Kidney epithelial cell (primary cell): ENCODE measurements at places on chromosomes 4 and X.

GRCh38 chrX:38616904-38617303 lies 55.6 kb downstream of the TSPAN7 start:
- no peak for DNase-seq

DNA sequence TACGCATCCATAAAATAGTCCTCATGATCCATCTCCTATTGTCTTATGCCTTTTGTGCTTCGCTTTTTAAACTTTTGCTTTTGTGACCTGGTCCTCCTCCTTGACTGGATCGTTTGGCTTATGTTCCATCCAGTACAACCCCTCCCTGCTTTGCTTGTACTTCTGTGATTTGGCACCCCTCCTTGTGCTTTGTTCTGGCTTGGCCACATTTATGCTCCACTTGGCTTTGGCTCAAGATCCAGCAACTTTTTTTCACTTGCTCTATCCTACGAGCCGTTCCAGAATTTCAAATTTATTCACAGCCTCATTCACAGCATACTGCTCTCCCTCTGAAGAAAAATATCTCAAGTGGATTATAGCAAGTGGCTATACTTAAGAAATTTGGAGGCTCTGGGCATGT lies 28.0 kb upstream of the GLRA2 start:
- no peak for DNase-seq

DNA sequence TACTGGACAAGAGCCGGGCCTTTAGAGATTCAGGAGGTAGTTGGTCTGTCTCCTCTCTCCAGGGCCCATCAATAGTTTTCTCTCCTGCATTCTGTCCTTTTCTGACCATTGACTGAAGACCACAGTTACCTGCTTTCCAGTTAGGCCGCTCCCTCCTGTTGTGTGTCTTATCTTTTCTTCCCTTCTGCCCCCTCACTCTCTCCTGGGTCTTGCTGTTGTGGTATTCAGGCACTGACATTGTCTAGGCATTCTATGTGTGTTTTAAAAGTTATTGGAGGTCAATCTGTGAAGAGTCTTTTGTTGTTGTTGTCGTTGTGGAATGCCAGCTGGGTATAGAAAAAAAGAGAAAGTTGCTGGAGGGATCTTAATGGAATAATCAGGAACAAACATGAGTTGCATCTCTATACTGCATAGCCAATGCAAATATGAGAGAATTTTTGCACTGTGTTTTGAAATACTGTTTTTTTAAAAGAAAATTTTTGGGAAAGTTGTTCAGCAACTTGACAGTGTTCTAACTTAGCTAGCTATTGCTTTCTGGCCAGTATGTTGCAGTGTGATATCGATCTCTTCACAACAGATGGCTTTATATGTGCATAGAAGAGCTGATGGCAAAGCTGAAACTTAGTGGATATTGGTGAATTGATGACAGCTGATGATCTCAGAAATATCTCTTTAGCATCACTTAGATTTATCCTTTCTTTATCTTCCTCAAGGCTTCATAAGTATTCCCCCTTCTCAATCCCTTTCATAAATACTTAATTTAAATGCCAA lies 240.7 kb downstream of the C4orf33 start:
- no peak for DNase-seq

DNA sequence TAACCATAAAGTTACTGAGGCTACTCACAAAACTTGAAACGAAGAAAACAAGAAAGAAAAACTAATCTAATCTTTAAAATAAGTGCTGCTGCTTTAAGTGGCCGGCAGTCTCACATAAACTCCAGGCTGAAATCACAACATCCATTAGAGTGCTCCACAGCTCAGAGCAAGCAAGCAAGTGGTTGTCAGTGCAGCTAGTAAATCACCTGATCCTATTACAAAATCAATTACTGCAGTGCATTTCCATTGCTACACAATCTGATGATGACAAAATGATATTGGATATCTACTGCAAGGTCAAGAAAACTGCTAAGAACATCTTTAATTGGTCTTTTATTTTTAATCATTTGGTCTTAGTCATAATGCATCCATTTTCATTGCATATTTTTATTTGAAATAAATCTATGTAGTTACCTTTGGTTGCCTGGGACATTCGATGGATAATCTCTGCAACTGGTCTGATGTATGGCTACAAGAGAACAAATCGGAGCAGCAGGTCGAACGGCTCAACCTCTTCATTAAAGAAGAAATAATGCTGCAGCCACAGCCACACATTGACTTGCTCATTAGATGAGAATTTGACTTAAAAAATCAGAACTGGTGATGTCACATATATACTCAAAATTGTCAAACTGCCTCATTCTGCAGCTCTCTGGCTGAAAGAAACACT lies 87.7 kb downstream of the FBXW7 start:
- no peak for DNase-seq

DNA sequence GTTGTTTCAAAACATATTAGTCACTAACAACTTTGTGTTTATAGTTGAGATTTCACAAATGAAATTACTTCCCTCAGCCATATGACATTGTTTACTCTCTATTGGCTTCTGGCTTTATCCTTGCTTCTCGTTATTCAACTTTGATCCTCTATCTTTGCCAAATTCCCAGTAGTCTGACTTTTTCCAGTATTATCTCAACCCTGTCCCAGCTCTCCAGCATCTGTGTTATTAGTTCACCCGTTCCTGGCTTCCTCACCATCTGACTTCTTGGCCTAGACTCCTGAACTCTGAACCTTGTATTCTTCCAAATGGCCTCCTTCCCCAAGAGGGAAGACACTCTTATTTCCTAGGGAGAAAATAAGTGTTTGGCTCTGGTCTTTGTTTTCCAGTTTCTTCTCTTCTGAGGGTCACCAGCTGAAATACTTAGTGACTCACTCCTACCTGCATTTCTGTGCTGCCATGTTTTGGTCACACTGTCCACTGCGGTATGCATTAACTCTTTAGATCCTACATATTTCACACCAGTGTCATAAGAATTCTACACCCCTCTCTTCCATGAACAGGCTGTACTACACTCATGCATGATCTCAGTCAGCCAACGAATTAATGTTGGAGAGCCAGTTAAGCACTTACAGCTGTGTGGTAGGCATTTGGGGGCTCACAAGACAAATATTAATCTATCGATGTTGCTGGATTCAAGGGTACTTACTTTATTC lies 17.0 kb upstream of the ARHGAP24 start:
- DNase-seq: no peak

DNA sequence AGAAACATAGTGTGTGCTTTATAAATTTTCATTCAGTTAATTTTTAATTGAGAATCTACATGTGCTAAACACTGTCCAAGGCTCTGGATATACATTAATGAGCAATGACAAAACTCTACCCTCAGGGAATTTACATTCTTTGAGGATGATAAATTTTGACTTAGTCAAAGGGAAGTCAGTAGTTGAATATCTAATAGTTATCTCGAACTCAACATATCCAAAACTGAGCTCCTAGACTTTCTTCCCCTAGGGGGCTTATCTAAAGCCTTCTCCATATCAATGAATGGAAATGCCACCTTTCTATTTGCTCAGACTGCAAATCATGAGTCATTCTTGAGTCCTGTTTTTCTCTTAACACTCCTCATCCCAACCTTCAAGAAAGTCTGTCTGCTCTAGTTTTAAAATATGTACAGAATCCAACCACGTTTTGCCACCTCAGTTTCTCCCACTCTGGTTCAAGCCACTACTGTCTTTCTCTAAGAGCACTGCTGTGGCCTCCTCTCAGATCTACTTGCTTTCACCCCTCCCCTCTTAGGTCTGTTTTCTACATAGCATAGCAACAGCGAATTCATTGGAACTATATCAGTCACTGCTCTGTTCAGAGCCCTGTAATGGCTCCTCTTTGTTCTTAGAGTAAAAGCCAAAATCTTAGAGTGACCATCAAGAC lies 9.5 kb downstream of the PARM1 start:
- no peak for DNase-seq

DNA sequence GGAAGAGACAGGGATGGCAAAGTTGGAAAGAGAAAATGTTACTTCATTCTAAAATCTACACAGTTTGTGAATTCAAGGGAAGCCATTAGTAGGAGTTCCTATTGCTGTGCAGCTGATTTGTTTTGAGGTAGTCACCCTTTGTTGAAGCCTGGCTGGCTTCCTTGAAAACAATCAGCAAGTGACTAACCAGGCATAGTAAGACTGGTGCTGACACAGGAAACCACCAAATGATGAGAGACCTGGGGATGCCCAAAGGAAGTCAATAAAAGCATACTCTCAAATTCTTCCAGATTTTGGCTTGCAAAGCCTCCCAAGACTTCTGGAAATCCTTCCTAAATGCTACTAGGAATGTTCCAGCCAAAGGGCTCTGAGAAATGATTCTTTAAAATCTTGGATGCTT lies 23.9 kb upstream of the PRDM8 start:
- peak; percentile 56 for DNase-seq

- no peak for DNase-seq
Observed at GRCh38 chr4:41296995-41297394, 40.3 kb downstream of the UCHL1 start.

GRCh38 chr4:189850239-189850856 lies 90.3 kb upstream of the FRG1 start:
- DNase-seq: no peak

GRCh38 chr4:86557526-86557925 lies 36.6 kb upstream of the PTPN13 start:
- no peak for DNase-seq

DNA sequence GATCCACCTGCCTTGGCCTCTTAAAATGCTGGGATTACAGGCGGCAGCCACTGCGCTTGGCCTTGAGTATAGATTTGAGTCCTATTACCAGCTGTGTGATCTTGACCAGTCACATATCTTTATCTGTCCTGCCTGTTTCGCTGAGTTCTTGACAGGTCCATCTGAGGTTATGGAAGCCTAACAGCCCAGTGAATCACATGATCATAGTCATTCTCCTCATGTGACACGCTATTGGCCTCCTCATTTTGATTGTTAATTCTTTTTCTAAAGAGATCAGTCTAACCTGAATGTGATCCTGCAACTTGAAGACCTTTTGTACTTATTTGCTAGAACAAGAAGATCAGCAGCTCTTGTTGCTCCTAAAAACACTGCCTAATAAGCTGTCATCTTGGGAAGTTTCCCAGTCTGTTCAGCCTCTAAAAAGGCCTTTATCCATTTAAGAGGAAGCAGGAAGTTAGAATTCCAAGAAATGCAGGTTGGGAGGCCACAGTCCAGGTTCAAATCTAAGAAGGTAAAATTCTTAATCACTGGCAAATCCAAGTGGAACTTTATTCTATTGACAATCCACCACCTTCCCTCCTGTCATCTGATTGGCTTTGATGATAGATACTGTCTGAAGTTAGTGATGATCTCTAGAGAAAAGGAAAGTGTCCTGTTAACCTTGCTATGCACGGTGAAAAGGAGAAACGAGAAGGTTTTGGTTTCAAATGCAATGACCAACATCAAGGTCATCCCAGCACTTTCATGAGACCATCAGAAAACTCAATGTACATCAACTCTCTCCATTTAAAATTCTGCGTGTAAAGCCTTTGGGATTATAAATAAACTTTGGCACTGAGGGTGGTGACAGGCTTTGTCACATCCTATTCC lies 86.9 kb downstream of the CHRNA9 start:
- no peak for DNase-seq

GRCh38 chr4:94528792-94529451 lies 77.2 kb downstream of the PDLIM5 start:
- no peak for DNase-seq

- no peak for DNase-seq
Observed at GRCh38 chr4:54107951-54108748, 8.2 kb downstream of the GSX2 start.

- no peak for DNase-seq
Observed at GRCh38 chr4:20639346-20639745, 60.9 kb upstream of the PACRGL start.

- DNase-seq: no peak
Observed at GRCh38 chr4:41661442-41662076, 87.0 kb downstream of the PHOX2B start.

- DNase-seq: no peak
Observed at GRCh38 chr4:169312690-169313422, 42.1 kb upstream of the SH3RF1 start.

- no peak for DNase-seq
Observed at GRCh38 chr4:101280866-101281600, 66.3 kb downstream of the PPP3CA start.

DNA sequence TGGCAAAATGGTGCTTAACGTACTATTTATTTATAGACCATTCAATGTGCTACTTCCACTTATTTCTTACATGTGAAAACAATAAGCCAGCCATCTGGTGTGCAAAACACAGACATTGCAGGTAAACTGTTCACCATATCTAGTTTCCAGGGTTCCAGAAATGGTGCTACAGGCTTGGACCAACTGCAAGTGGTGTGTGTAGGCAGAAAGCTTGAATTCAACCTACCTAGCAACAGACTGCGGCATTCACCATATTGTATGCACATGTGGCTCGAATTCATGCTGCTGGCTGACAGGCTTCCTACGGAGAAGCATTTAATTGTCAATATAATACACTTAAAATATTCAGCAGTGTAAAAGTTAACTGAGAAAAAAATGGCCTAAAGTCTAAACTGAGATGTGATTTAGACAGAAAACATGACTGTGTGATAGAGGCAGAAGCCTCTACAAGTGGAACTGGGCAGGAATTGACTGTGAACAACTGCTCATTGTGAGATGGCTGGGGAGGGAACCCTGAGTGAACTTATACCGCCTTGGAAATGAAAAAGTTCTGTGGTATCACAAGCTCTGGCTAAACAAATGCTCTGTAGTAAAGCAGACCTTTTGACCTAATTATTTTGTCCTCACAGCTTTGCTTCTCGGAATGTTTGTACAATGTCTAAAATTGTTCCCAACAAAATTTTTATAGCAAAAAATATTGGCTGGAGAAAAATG lies 434.7 kb downstream of the GRIA2 start:
- no peak for DNase-seq

GRCh38 chr4:134862116-134862515 lies 660.5 kb upstream of the PABPC4L start:
- no peak for DNase-seq

DNA sequence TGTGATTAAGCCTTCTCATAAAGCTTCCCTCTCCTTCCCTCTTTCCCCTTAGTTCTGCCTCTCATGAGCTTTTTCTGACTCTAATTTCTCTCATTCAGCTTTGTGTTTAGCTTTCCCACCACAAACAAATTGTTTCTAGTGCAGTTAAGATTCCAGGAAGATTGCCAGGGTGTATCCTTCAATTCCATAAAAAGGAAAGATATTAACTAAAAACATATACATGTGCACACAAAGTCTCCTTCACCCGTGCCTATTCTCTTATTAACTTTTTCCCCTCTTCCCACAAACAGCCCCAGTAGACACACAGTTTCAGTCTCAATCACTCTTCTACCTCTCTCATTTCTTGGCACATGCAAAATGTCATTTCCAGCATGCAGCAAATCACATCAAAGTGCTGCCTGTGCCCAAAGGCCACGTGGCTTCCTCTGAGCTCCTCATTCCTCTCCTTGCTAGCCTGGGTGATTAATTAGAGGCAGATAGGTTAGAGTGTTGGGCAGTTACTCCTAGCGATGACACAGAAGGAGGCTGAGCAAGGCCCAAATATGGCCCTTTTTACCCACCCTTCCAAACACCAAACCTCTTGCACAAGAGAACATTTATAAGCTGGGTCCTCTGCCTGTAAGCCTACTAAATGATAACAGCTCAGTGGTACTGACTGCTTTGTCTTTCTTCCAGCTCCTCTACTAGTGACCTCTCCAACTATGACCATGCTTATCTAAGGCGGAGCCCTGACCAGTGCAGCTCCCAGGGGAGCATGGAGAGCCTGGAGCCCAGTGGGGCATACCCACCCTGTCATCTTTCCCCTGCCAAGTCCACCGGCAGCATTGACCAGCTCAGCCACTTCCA lies 159.6 kb downstream of the SOWAHB start:
- DNase-seq: no peak

- no peak for DNase-seq
Observed at GRCh38 chr4:52750819-52751486, at the start of gene ERVMER34-1. ERVMER34-1 (minus strand) TSS chr4:52751425; CDS start chr4:52745520, 5,905 bp downstream.

- no peak for DNase-seq
Observed at GRCh38 chr4:36422607-36423006, 141.2 kb downstream of the DTHD1 start.
